ENCODE measurements at places on chromosomes 7 and 10.

- no peak for DNase-seq
Measured at GRCh38 chr7:28228396-28228795, 47.8 kb upstream of the JAZF1 start.

- no peak for DNase-seq
Measured at GRCh38 chr7:28106321-28106829, 74.2 kb downstream of the JAZF1 start.

DNA sequence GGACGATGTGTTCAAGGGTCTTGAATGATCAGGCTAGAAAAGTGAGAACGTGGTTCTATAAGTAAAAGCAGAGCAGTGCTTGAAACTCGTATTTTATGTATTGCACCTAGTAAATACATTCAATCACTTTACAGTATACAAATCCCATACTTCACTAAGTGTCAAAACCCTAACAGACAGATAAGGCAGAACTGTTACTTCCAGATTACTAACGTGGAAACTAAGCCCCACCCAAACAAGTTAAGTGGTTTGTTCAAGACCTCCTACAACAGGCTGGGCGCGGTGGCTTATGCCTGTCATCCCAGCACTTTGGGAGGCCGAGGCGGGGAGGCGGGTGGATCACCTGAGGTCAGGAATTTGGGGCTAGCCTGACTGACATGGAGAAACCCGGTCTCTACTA, 9.2 kb upstream of the MYO1G start:
- no peak for DNase-seq

DNA sequence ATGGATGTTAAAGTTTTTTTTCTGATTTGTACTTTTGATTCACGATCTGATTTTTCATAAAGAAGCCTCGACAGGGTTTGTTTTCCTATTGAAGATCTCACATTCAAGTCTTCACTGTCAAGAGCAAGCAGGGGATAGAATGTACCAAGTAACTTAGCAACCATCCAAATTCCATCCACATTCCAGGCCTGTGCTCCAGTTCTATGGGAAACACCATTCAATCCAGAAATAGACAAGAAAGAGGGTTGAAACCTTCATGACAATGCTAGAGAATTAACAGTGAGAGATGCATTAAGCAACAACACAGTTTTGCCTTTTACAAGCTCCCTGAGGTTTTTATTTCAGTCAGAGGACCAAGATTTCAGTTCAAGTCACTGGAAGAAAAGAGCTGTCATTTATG, 300.2 kb downstream of the NEBL start:
- no peak for DNase-seq

- DNase-seq: no peak
Measured at GRCh38 chr7:129664029-129665012, 52.8 kb downstream of the NRF1 start.

- no peak for DNase-seq
Measured at GRCh38 chr7:605661-606450, 86.2 kb upstream of the PDGFA start.

GRCh38 chr7:85452674-85453073, 265.8 kb upstream of the SEMA3D start:
- no peak for DNase-seq

- no peak for DNase-seq
Measured at GRCh38 chr10:104337521-104337984, 712 bp downstream of the ITPRIP start.

GRCh38 chr7:99146979-99147378, 3.1 kb upstream of the SMURF1 start:
- no peak for DNase-seq

DNA sequence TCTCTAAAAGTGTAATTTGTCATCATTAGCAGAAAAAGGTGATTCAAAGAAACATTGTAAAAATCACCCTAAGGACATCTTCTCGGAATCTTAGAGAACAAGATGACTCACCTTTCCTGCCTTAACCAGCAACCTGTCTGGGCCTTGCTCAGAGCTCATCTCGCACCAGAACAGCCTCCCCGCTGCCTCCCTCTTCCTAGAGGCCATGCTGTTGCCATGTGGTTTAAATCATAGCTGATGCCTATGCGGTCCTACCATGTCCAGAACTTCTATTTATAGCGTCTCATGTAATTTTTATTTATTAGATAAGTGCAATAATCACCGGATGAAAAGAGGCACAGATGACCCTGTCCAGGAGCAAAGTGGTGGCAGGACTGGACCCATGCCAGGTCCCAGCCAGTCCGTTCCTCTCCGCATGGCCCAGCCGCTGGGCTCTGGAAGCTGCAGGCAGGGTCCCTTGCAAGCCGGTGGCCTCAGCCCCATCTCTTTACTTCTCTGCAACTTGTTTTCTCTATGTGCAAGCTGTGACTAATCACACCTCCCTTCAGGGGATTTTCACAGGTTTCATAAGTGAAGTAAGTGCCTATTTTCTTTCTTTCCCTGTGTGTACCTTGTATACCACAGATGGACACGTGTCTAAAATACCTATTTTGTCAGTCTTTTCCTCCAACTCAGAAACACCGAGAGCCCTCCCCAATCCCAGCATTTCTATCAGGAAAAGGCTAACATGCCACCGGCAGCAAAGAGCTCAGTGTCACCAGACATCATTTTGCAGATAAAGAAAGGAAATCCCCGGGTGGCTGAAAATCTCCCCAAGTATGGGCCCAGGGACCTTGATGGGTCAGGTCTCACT, 27.1 kb downstream of the KLF6 start:
- DNase-seq: peak; percentile 33

- no peak for DNase-seq
Measured at GRCh38 chr10:118835682-118836326, 81.0 kb upstream of the CACUL1 start.

DNA sequence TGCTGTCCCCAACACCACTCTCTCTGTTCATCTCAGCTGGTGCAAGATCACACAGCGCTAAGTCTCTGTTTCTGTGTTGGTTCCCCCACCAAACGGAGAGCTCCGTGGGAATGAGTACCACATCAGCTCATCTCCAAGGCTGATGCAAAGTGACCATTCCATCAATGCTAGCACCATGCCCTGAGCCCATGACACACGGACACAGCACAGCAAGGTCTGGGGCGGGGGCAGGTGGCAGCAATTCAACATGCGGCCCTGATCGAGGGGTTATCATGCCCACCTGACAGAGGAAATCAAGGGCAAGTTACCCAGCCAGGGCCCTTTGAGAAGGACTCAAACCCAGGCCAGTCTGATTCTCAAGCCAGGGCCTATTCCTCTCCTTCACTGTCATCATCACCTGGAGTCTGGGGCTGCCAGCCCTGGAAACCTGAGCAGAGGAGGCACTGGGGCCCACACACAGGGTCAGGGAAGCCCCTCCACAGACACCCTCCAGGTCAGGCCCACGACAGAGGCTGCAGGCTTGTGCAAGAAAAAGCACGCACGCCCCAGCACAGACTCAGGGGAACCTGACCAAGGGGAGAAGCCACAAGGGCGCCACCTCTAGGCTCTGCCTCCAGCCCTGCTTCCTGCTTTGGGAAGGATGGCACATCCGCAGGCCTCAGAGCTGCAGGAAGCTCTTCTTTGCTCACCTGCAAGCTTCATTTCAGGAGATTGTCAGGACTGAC, 74.8 kb downstream of the GRID1 start:
- DNase-seq: no peak

GRCh38 chr7:2796358-2797352, 47.5 kb downstream of the GNA12 start:
- DNase-seq: no peak

DNA sequence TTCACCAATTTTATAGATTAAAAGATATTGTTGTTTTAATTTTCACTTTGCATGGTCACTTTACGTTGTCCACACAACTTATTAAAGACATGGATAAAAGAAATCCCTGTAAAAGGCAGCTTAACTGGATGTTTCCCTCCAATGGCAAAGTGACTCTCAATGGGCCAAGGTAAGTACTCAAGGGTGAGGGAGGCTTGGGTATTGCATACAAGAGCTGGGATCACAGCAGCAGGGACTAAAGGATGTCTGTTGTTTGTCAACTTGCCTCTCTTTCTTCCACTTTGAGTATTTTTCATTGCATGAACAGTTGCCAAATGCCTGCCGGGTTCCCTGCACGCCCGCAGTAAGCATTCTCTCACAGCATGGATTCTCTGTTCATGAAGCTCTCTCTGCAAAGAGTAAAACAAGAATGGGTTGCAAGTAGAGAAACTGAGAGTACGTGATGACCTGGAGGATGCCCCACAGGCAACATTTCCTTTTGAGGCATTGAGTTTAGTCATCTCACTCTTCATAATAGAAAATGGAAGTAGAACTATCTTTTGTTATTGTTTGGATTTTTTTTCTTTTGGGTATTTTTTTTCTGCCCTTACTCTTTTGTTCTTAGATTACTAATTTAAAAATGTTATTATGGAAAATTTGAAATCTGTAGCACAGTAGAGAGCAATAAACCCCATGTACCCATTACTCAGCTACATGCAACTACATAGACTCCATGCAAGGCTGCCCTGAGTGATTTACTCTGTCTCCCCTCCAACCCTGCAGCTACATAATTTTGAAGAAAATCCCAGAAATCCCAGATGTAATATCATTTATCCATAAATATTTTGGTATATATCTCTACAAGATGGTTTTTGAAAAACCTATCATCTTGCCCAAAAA, 26.3 kb downstream of the GPR141 start:
- no peak for DNase-seq

DNA sequence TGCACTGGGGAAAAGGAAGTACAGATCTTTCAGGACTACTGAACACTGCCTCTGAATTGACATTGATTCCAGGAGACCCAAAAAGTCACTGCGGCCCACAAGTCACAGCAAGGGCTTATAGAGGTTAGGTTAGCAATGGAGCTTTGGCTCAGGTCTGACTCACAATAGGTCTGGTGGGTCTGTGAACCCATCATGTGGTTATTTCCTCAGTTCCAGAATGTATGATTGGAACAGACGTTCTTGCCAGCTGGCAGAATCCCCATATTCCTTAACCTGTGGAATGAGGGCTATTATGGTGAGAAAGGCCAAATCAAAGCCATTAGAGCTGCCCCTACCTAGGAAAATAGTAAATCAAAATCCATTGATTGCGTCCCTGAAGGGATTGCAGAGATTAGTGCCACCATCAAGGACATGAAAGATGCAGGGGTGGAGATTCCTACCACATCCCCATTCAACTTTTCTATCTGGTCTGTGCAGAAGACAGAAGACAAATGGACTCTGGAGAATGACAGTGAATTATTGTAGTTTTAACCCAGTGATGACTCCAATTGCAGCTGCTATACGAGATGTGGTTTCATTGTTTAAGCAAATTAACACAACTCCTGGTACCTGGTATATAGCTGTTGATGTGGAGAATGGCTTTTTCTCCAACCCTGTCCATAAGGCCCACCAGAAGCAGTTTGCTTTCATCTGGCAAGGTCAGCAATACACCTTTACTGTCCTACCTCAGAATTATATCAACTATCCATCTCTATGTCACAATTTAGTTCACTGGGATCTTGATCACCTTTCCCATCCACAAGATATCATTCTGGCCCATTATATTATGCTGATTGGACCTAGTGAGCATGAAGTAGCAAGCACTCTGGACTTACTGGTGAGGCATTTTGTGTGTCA, 44.5 kb upstream of the PIK3CG start:
- no peak for DNase-seq

GRCh38 chr10:4889959-4890358, 64.0 kb downstream of the AKR1E2 start:
- no peak for DNase-seq

- peak; percentile 27 for DNase-seq
Measured at GRCh38 chr10:3852147-3852904, 67.3 kb upstream of the KLF6 start.

GRCh38 chr10:122333037-122333436, 41.5 kb upstream of the PLEKHA1 start:
- no peak for DNase-seq

- DNase-seq: no peak
Measured at GRCh38 chr7:4883033-4883371, 514 bp downstream of the RADIL start.

DNA sequence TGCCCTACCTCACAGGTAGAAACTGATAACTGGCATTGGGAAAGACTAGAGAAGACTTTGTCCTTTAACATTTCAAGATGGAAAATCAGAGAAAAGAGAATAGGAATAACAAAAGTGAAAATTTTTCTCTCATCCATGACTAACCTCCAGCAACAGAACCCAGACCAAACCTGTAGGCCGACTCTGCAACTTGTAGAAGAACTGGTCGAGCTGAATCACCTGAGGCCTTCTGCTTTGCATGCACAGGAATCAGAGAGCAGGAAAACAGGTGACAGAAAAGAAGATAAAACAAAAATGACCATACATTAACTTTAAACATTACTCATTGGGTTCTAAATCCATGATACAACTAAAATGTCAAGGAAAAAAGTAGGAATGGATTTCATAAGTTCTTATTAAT, 137.1 kb downstream of the SLC25A13 start:
- DNase-seq: no peak

- no peak for DNase-seq
Measured at GRCh38 chr10:45419676-45420025, 45.6 kb downstream of the ALOX5 start.

DNA sequence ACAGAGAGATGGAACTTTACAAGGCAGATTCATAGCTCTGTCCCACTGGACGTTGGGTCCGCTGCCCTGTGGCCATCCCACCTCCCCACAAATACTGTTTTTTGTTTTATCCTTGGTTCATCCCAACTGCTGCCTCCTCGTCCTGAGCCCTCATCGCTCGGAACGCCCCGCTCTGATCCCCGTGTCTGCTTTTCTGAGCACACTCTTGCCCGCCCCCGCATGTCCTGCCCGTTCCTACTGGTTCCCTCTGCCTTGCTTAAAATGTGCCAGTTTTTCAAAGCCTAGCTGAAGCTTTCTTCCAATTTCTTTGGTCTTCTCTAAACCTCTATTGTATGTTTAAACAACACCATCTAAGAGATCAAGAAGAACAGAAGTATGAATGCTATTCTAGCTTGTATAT, 19.4 kb downstream of the RNF32 start:
- no peak for DNase-seq

DNA sequence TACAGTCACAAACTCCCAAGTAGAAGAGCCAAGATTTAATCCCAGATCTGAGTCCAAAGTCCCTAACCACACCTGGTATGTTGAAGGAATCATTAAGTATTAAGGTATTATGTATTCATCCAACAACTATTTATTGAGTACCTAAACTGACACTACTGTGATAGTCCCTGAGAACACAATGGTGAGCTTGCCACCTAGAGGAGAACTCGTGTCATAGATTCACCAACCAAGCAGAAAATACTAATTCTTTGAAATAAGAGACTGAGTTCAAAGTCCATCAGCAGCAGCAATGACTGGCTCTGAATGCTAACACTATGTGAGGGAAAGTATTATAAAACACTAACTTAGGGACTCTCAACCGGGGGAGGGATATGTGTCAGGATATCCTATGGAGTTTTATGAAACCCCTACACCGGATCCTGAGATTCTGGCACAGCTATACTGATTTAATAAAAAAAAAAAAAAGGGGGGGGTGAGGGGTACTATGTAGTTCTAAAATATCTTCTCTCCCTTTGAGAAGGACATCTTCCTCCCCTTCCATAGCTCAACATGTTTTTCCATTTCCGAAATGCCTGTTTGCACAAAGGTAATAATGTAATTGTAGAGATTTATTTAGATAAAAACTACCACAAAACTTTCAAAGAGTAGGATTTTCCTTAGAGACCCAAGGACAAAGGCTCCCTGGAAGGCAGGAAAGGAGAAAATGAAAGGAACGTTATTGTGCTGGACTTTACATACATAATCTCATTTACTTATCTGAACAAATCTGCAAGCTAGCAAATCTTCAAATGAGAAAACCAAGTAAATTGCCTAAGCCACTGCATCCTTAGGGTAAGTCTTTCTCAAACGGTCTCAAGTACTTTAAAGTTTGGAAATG, 1.6 kb downstream of the NCOA4 start:
- no peak for DNase-seq

- DNase-seq: no peak
Measured at GRCh38 chr10:5360318-5360915, 4.3 kb upstream of the UCN3 start.

All from stimulated activated CD8-positive, alpha-beta memory T cell treated with anti-CD3 and anti-CD28 coated beads, Interleukin-4, amount 100 ng/mL, for 1 hour (primary cell).